Activated CD4-positive, alpha-beta T cell treated with anti-CD3 and anti-CD28 coated beads, Interleukin-2, Interleukin-4, amounts not matched to agents 100 ng/mL and 50 ng/mL, durations not matched to agents 16 hours and 8 hours (primary cell): ENCODE measurements at places on chromosomes 2 and 18.

- no peak for DNase-seq
Measured at GRCh38 chr2:212156088-212156487, 382.5 kb downstream of the ERBB4 start.

GRCh38 chr18:62897153-62897552 is 181.8 kb downstream of the PHLPP1 start:
- DNase-seq: no peak

GRCh38 chr2:54206596-54206995 is 49.4 kb downstream of the TSPYL6 start:
- peak; percentile 20 for DNase-seq

DNA sequence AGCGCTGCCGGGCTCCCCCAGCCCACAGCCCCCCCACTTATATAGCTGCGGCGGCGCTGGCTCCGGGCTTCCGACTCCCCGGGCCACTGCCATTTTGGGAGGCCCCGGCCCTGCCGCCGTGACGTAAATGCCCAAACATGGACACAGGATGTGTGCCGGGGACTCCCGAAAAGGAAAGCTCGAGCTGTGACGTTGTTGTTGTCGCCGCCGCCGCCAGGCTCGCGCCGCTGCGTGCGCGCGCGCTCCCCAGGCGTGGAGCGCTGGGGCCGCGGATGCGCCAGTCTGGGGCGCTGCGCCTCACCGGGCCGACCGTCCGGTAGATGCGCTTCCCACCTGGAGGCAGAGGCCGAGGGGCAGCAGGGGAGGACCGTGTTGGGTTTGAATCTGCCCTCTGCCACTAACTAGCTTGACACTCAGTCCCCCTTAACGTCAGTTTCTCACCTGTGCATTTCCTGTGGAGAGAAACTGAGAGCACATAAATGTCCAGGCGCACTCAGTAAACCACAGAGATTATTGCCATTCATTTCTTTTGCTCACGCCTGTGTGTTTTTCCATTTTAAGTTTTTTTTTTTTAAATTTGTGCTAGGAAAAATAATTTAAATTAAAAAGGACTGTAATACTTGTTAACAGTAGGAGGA is at the start of gene EGR4:
Gene EGR4 (minus strand): TSS at position 15 of the 638 bp plus-strand sequence. CDS start 231 bp downstream, outside the sequence.
- peak; percentile 91 for DNase-seq

DNA sequence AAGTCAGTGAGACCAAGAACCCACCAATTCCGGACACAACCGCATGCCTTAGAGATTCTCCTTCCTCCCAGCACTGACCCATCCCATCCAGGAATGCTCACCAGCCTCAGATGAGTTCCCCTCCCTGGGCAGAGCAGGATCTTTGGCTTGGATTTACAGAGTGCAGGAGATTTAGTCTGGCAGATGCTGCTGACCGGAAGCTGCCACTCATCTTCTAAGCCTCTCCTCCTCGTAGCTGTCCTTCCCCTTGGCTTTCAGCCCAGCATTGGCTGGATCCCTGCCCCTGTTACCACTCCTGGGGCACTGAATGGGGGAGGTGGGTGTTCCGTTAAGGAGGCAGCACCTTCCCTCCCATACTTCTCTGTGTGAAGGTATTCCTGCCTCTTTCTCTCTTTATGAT is 53.2 kb downstream of the VWA3B start:
- no peak for DNase-seq

- no peak for DNase-seq
Measured at GRCh38 chr2:169259402-169259801, 102.9 kb downstream of the LRP2 start.

GRCh38 chr2:130849896-130850787 is 13.4 kb downstream of the ARHGEF4 start:
- DNase-seq: no peak

- DNase-seq: no peak
Measured at GRCh38 chr2:151336863-151337371, 20.5 kb upstream of the TNFAIP6 start.

DNA sequence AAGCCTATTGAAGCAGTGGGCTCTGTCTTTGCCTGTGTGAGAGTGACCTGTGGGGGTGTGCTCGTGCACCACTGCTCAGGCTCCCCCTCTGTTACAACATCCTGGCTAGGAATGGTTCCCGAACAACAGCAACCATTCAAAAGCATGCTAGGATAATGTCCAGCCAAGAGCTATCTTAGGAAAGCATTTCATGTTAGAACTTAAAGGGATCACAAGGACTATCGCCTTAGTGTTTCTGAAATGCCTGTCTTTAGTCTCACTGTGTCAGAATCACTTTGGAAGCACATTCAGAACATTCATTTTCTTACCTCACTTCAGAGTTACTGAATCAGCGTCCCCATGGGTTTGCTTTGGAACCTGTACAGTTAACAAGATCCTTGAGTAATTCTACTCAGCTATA is 134.9 kb upstream of the DSEL start:
- DNase-seq: no peak

GRCh38 chr18:41464278-41464677 is 490.8 kb upstream of the PIK3C3 start:
- no peak for DNase-seq

GRCh38 chr2:69985688-69986087 is 24.3 kb upstream of the ASPRV1 start:
- no peak for DNase-seq

DNA sequence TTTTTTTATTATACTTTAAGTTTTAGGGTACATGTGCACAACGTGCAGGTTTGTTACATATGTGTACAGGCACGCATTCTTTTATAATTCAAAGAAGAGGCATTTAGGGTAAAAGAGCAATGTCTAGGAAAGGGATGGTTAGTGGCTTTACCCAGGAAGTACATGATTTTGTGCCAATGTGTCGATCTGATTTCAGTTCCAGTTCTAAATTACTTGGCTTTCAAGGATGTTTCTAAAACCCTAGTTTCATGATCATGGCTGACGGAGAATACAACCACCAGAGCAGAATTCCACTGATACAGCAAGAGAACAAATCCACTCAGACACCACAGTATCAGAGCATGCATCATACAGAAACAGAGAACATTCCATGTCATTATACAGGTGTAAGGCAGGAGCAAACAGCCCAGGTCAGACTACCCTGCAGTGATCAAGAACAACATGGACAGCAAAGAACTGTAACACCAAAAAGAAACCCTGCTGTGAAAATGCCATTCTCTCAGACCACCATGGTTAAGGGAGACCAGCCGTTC is 116.7 kb upstream of the STK17B start:
- peak; percentile 46 for DNase-seq

DNA sequence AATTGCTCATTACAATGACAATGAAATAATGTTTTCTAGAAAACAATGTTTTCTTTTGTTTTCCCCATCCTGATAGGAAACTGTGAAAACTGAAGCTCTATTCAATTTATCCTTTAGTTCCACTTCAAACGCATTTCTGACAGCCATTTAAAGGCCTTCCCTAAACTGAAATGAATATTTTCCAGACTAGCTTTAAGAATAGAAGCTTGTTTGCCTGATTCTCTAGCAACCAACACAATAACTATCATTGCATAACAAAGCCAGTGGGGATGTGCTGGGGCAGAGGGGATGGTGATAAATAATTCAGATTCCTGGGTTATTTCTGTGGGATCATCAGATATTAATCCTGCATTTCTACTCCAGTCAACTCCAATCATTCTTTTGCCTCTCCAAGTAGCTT is 427.1 kb downstream of the RND3 start:
- DNase-seq: no peak

DNA sequence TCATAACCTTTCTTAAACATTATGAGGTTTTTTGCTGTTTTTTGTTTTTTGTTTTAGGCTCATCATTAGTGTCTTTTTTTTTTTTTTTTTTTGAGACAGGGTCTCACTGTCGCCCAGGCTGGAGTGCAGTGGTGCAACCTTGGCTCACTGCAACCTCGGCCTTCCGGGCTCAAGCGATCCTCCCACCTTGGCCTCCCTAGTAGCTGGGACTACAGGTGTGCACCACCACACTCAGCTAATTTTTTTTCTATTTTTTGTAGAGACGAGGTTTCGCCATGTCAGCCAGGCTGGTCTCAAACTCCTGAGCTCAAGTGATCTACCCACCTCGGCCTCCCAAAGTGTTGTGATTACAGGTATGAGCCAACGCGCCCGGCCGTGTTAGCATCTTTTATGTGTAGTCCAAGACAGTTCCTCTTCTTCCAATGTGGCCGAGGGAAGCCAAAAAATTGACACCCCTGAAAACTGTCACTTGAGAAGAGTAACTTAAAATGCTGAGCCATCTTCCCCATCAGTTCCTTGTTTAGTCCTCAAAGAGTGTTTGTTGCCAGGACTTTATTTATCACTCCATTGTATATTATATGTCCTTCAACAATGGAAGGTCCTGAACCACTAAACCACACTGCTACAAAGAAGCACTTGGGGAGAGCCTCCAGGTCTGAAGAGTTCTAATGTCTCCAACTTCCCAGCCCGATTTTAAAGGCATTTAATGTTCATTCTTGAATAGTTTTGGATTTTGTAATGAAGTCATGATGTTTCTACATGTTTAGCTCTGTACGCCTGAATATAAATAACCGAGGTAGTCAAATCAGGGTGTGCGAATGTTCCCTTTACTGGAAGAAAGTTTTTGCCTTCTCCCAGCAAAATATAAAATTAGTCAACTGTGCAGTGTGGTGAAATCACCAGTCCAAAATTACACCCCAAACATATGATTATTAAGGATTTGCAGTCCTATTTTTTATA is 26.4 kb downstream of the ZNF516 start:
- no peak for DNase-seq

DNA sequence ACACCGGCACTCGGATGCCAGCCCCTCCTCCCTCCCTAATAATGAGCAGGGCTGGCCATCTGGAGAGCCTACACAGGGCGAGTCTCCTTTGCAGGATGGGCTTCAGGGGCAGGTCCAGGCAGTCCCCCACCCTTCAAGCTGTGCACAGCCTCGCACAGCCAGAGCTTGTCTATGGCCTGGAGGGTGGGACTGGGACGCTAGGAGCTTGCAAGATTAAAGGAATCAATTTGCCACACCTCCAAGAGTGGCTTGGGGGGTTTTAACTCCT is 43.9 kb upstream of the OTOF start:
- DNase-seq: no peak

GRCh38 chr18:57859314-57859713 is 56.2 kb upstream of the ATP8B1 start:
- peak; percentile 17 for DNase-seq

DNA sequence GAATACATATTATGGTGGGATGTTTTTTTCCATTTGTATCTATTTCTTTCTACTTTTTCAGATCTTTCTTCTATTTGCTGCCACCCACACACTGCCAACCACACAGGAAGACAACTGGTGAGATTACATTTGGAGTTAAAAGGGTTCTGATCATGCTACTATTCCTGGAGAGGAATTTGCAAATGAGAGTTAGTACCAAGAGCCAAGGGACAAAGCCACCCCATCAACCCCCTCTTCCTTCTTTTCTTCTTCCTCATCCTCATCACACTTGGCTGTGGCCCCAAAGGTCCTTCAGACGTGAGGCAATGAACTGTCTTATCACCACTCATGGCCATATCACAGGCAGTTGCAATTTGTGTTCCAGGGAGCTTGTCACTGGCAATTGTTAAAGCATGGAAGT is 215.6 kb upstream of the SLC14A2 start:
- DNase-seq: no peak

- no peak for DNase-seq
Measured at GRCh38 chr2:169118060-169118459, 48.7 kb downstream of the DHRS9 start.

DNA sequence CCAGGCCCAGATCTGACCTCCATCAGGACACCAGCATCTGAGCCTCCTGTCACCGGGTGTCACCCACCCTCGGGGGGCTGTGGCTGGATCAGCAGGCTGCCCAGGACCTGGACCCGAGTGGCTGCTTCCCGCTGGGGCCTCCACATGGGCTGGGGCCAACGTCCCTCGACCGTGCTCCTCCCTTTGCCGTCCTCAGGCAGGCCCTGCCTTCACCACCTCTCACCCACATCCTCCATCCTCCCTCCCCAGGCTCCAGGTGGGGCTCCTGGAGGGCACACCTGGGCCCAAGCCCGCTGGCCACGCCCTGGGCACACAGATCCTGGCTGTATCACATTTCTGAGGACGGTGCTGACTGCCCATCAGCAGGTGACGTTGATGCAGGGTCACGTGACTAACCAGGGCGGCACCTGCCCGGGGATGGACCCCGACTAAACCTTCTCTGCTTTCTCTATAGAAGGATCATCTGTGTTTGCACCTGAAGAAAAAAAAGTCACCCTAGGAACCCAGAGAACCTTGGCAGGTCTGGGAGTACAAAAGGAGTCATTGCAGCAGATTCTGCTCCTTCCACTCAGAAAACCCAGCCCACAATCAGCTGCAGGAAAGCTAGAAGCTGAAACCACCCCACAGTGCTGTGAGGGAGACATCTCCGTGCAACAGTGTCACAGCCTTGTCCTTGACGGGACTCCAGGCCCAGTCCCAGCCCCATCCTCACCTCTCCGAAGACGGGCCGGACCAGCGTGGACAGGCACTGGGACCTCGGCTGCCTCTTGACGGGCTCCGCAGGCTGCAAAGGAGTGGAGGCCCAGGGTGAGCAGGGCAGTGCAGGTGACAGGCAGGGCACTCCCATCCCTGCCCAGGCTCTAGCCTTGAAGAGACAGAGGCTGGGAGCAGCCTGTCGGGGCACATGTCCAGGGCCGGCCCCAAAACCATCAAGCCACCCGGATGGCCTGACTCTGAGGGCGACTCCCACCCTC is 11.2 kb downstream of the STK25 start:
- DNase-seq: no peak

DNA sequence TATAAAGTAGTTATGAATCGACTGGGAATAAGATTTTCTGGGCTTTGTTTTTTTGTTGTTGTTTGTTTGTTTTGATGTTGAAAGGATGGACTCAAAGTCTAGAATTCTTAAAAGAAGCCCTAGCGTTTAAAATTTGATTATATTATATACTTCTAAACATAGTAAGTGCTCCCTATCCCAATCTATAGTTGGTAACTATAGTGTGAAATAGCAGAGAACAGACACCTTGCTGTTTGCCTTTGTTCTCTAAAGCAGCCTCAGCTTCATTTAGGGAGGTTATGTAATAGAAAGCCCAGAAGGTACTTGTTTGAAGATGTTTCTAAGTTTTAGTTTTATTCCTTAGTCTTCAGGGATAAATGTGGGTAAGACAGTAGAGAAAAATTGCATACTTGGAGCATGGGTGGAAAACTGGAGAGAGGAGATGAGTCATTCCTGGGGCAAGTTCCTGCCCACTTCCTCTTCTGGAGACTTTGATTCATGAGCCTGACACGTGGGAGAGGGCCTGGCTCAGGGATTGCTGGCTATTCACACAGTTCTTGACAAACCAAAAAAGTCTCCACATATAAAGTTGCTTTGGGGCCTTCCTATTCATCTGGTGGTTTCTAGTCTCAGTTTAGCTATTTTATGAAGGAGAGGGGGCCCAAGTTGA is 131.9 kb downstream of the MYO1B start:
- peak; percentile 32 for DNase-seq

GRCh38 chr2:1740716-1741589 is 3.4 kb downstream of the PXDN start:
- DNase-seq: no peak
